ENCODE measurements at places on chromosomes 1 and 21.

DNA sequence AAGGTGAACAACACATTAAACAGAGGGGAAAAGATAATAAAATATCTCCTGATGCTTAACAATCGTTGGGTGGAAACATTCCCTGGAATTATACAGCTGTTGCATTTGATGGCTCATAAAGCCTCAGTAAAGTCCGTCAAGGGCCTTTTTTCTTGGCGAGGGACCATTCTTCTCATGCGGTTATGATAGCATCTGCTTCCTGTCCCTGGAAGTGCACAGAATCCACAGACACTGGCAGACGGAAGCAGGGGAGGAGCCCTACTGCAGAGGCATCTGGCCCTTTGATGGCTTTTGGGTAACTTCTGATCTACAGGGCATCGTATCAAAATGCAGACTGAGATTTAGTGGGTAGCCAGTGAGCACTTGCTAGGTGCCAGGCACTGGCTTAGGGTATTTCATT lies 286.9 kb downstream of the KIF26B start:
- DNase-seq: no peak

DNA sequence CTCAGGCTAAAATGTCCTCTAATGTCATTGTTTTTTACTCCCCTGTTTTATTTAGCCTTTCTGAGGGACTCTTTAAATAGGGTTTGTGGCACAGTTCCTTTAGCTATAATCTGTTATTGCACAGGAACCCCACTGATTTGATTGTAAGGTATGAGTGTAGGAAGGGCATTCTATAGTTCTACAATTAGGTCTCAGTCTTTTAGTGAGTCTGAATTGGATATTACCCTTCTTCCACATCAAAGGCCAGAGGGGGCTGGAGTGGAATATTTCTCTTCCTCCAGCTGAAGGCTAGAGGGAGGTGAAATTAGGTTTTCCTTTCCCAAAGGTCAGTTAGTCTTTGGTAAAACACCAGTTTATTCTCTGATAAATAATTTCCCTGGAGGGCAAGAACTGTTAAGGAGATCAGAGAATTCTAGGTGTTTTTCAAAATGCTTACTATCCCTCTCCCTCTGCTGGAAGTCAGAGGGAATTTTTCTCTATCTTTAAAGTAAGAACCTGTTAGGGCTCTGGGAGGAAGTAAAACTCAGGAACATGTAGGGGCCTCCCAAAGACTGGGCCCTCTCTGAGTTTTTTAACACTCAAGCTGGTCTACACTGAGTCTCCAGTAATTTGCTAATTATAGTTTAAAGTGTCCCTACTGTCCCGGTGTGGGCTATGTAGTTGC lies 176.3 kb upstream of the ZNHIT6 start:
- no peak for DNase-seq

- no peak for DNase-seq
Measured at GRCh38 chr21:33028287-33028670, 2.5 kb downstream of the OLIG2 start.

DNA sequence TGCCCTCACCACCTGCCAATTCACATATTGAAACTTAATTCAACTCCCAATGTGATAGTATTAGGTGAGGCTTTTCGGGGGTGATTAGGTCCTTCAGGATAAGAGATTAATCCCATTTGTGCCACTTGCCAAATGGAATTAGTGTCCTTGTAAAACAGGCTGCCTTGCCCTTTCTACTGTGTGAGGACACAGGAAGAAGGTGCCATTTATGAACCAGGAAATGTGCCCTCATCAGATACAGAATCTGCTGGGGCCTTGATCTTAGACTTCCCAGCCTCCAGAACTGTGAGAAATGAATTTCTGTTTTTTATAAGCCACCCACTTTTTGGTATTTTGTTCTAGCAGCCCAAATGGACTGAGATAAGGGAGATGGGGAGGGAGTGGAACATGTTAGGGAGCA lies 39.1 kb upstream of the AGL start:
- DNase-seq: no peak

GRCh38 chr1:234886081-234886984 lies 242.3 kb downstream of the TOMM20 start:
- DNase-seq: no peak

DNA sequence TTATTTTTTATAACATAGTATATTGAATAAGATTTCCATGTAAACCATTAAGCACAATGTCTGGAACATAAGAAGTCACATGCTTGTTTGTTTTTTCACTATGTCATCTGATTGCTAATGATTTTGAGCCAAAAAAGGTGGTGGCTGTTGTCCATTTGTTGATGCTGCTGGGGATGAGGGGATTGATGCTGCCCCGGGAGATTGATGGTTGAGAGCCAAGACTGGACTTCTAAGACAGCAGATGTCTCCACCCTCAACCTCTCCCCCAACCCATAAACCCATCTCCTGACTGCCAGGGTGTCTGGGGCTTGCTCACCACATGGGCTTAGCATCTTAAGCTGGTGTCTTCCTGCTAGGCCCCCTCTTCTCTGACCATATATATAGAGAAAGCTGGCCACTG lies 35.8 kb upstream of the CD34 start:
- DNase-seq: no peak

DNA sequence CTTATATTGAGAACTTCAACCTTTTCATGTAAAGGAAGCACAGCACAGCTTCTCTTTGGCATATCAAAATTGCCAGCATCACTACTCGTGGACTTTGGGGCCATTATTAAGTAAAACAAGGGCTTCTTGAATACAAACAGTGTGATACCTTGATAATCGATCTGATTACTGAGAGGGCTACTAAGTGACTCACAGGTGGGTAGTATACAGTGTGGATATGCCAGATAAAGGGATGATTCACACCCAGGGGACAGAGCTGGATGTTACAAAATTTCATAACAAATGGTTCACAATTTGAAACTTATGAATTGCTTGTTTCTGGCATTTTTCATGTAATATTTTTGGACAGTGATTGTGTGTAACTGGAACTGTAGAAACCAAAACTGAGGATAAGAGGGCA lies 15.4 kb downstream of the HDAC1 start:
- no peak for DNase-seq

Measured in stimulated activated CD4-positive, alpha-beta T cell treated with anti-CD3 and anti-CD28 coated beads, Interleukin-1b, Interleukin-23, amount 100 ng/mL, for 1 hour (primary cell).